ENCODE measurements at places on chromosomes 7 and 10.

DNA sequence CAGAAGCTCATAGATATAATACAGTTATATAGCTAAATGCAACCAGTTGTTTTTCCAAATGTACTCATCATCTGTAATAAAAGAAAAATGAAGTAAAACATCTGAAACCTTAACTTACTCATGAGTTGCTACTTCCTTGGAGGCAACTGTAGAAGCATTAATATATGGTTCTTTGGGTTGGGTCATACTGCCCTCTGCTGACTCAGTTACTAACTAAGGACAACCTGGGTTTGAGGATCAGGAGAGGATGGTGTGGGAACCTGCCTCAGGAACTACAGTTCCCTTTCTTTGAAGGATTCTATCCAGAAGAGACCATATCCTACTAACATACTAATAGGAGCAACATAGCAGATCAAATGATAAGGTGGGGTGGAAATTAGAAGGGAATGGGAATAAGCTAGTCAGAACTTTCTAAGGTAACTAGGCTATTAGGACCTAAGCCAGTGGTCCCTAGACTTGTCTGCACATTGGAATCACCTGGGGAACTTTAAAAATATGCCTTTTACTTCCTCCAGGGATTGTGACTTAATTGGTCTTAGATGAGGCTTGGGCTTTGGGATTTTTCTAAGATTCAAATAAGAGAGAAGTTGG lies 20.7 kb downstream of the COX15 start:
- DNase-seq: peak; percentile 56

DNA sequence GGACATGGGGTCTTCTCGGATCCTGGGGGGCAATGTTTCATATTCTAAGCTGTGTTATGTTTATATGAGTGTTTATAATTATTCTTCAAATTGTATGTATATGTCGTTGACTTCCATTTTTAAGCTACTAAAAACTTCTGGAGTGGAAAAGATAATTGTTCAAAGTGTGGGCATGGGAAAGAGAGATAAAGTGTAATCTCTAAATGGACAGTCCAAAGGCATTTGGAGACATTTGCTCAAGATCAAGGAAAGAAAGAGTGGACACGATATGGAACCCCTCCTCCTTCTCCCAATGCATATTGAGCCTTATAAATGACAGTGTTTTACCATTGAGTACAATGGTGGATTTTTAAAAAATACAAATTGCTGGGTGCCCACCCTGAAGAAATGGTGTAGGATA lies 81.1 kb downstream of the SDHAF3 start:
- DNase-seq: no peak

GRCh38 chr10:86753638-86754434 lies 2.6 kb upstream of the BMPR1A start:
- DNase-seq: no peak

GRCh38 chr10:4771554-4772201 lies 54.3 kb upstream of the AKR1E2 start:
- DNase-seq: no peak

DNA sequence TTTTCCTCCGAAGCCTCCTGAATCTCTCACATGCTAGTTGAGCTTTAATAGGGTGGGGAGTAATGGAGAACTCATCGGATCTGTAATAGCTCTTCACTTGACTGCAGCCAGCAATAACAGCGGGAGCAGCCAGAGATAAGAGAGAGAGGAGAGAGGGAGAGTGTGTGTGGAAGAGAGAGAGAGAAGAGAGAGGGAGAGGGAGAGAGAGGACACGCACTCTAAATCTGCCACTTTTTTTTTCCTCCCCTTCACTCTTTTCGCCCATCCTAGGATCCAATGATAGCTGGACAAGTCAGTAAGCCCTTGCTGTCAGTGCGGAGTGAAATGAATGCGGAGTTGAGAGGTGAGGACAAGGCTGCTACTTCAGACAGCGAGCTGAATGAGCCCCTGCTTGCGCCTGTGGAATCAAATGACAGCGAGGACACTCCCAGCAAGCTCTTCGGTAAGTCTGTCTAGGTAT lies 107.9 kb downstream of the POU6F2 start:
- DNase-seq: no peak

GRCh38 chr10:22271786-22272185 lies 44.4 kb upstream of the COMMD3 start:
- peak; percentile 18 for DNase-seq

- no peak for DNase-seq
Measured at GRCh38 chr10:32234471-32234870, 112.5 kb downstream of the EPC1 start.

DNA sequence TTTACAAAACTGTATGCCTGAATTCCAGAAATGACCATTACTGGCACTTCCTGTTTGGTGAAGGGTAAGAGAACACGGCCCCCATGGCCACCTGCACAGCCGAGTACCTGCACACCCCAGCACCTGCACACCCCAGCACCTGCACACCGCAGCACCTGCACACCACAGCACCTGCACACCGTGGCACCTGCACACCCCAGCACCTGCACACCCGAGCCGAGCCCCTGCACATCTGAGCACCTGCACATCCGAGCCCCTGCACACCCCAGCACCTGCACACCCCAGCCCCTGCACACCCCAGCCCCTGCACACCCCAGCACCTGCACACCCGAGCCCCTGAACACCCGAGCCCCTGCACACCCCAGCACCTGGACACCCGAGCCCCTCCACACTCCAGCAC lies 243.5 kb downstream of the DNAJB6 start:
- DNase-seq: no peak

- DNase-seq: peak; percentile 41
Measured at GRCh38 chr7:129949292-129950133, 3.2 kb downstream of the UBE2H start.

DNA sequence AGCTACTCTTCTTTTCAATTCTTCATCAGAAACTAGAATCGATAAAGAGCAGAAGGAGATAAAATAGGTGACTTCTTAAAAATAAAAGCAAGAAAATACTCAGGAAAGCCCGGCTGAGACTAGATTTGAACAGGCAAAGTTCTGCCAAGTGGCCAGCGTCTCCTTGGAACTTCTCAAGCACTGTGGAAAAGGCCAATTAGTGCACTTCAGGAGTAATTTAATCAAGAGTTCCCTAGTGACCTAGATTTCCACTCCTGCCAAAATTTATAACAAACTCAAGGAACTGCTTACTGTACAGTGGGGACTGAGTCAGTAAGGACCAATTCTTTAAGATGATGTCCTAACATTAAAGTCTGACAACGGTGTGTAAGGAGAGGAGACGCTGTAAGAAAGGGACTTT lies 57.3 kb downstream of the CHCHD3 start:
- no peak for DNase-seq

DNA sequence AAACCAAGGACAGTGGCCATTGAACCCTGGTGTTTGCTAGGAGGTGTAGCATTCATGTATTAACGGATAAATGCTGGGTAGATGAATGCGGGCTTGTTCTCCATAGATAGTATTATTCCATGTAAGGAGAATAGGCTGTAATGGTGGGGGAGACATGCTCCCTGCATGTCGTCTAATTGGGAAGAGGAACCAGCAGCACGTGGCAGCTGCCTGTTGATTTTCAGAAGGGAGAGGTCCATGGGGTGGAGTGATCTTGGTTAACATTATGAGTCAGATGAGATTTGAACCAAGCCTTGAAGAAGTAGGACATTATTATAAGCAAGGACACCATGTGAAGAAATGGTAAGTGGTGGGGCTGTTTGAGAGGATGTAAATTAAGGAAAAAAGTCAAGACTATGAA lies 112.5 kb downstream of the WNT2 start:
- DNase-seq: no peak

- no peak for DNase-seq
Measured at GRCh38 chr7:32390210-32390609, 100.0 kb downstream of the LSM5 start.

GRCh38 chr10:42981358-42982236 lies 95.3 kb upstream of the RET start:
- no peak for DNase-seq

DNA sequence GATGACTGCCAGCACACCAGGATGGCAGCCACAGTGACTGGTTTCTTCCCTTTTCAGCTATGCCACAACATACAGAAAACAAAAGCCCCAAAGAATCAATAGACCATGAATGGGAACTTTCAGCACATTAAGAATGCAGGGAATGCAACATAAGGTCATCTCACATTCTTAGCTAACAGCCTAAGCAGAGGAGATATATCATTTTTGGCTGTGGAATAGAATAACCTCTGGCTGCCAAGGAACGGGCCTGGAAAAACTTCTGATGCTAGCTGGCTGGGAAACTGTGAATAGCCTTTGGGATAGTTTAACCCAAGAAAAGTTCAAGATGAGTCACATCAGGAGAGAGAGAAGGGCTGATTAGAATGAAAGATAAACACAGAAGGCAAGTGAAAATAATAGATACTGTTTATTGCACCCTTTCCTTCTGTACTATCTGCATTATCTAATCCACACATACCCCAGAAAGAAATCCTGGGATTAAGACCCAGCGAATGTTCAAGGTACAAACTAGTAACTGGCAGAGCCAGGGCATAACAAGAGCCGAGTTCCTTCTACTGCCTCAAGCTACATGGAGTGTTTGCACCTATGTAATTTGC lies 169.2 kb downstream of the SEMA3A start:
- no peak for DNase-seq

DNA sequence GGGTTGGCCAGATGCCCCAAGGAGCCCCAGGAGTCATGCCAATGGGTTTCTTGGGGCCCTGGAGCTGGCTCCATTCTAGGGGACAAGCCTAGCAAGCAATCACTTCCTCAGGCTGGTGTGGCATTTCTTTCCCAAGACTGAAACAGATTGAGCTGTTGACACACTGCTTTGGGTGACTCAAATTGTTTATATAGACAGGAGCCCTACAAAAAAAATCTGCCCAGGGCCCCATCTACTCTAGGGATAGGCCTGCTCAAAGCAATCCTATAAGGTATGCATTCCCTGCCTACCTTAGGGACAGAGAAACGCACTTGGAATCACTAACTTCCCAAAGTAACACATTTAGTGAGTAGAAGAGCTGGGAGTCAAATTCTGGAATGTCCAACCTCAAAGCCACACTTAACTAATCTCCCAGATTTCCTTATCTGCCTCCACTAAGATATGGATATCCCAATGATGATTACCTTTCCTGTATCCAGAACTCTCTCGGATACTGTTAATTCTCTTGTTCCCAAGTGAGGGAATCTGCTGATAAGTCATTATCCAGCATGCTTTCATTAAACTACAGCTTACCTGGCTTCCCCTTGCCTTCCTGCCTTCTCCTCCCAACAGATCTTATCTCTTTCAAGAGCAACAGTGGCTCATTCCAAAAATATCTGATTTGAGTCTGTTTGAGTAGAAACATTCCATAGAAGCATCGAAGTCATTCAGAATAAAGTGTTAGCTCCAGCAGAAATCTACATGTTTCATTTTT lies 3.1 kb downstream of the ABLIM1 start:
- no peak for DNase-seq

GRCh38 chr7:12529971-12530710 lies 40.4 kb upstream of the SCIN start:
- DNase-seq: no peak

- no peak for DNase-seq
Measured at GRCh38 chr7:54858008-54858692, 99.1 kb upstream of the SEC61G start.

GRCh38 chr10:19659920-19660655 lies 156.1 kb upstream of the PLXDC2 start:
- DNase-seq: no peak

GRCh38 chr7:91330191-91330808 lies 66.1 kb downstream of the FZD1 start:
- no peak for DNase-seq

GRCh38 chr10:95613330-95613729 lies 43.2 kb downstream of the ALDH18A1 start:
- DNase-seq: no peak

GRCh38 chr10:43605850-43606322 lies 352 bp upstream of the ZNF485 start:
- DNase-seq: no peak

DNA sequence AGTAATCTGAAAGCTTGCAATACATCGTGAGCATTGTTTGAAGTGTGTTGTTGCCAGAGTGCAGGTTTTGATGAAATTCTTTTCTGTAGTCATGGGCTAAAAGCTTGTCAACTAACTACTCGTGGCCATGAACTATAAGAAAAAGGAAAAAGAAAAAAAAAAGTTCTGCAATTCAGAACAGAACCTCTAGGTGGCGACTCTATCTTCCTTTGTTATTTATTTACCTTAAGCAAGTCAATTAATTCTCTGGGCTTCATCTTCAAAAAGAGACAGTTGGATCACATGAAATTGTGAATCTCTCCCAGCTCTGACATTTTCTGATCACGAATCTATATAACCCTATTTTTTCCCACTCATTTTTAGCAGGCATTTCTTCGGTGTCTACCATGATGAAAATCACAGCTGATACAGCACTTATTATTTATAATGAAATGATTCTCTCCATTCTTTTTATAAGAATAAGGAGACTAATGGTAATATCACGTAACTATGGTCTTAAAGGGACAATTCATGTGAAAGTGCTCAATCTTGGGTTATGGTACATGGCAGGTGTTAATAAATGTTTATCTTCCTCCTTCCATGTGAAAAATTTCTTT lies 18.8 kb downstream of the TMEM196 start:
- DNase-seq: no peak

GRCh38 chr7:84548366-84549365 lies 354.1 kb upstream of the SEMA3A start:
- no peak for DNase-seq
